GM10248 (cell line): ENCODE measurements at places on chromosomes 11 and 22.

DNA sequence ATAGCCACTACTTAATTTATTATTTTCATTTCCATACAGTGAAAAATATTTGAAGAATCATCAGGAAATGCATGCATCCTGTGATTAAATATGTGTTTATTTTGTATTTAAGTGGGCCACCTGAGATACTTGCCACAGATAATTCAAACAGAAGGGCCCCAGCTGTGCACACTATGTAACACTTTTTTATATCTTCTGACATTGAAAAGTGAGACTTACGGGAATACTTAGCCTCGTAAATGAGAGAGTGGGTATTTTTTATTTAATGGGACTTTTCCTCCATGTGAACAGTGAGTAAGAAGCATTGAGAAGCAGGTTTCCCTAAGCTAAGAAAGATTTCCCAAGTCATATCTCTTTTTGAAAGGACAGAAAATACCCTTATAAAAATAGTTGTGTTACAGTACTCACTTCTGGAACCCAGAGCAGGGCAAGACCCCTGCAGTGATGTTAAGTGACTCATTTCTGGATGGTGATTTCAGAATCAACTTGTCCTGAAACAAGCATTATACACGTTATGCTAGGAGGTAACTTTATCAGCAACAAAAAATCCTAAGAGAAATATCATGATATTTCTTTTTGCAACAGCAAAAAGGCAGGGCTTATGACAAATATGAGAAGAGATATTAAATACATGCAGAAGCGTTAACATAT lies 478.1 kb upstream of the CHORDC1 start:
- DNase-seq, result no peak

DNA sequence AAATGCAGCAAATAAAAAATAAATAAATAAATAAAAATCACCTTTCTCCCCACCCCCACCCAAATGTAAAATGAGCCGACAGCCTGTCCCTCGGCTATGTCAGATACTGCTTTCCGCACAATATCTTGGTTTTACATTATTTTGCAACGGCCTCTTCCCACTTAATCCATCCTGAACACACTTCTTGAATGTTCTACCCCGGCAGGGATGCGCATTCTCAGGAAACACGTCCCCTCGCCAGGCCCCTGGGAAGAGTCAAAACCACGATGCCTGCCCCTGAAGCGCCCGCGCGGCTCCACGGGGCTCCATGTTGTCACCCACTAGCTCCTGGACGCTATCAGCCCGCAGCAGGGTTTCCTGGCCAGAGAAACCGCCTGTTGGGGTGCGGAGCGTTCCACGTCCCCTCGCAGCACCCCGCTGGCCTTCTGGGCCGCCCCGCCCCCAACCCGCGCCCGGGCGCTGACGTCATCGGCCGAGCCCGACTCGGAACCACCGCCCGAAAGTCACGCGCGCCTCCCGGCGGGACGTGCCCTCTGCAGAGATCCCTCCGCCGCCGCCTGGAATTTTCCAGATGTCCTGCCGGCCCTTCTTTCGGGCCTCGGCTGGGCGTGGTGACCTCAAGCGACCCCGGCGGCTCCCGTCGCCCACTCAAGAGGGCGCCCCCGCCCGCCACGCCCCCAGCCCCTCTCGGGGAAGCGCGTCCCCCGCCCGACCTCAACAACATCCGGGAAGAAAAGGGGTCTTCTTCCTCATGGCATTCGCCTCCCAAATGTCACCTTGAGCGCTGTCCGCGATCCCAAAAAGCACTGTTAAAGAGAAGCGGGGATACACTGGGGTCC lies 585 bp upstream of the NEAT1 start:
- DNase-seq, result peak; percentile 78

- DNase-seq, result no peak
Measured at GRCh38 chr11:114796954-114797721, 118.8 kb downstream of the NXPE2 start.

DNA sequence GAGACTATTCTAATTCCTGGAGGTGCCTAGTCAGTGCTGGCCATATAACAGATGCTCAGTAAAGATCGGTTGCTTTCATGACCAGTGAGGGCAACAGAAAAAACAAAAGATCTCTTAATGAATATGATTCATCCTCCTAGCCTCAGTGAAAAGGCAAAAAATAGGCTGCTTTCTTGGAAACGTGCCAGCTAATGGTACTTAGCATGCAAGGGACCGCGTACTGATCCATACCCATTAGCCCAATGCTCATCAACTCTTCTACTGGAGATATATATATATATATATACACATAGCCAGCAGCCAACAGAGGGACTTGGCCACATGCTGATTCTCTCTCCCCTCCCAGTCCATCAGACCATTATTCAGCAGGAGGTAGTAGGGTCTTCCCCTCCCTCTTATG lies 320.4 kb downstream of the KIRREL3 start:
- DNase-seq, result no peak

- no peak for DNase-seq
Measured at GRCh38 chr11:1814691-1815090, 20.1 kb upstream of the SYT8 start.

DNA sequence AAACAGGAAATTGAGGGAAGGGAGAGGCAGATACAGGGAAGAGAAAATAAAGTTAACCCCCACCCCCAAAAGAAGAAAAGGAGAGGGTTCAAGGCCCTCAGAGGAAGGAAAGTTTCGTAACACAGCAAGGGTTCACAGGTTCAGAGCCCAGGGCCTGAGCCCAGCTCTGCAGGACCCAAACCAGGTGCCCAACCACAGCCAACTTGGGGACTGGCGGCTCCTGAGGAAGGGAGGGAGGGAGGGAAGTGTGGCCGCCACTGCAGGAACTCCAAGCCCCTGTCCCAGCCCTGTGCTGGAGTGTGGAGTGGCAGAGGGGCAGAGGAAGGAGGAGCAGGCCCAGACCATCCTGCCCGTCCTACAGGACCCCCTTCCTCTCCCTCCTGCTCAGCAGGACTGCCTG lies 59.2 kb downstream of the ELFN2 start:
- no peak for DNase-seq
